ENCODE measurements at places on chromosomes 1 and 21.
A peak's percentile ranks its signal among the peaks of the same experiment; 100 is the strongest.

DNA sequence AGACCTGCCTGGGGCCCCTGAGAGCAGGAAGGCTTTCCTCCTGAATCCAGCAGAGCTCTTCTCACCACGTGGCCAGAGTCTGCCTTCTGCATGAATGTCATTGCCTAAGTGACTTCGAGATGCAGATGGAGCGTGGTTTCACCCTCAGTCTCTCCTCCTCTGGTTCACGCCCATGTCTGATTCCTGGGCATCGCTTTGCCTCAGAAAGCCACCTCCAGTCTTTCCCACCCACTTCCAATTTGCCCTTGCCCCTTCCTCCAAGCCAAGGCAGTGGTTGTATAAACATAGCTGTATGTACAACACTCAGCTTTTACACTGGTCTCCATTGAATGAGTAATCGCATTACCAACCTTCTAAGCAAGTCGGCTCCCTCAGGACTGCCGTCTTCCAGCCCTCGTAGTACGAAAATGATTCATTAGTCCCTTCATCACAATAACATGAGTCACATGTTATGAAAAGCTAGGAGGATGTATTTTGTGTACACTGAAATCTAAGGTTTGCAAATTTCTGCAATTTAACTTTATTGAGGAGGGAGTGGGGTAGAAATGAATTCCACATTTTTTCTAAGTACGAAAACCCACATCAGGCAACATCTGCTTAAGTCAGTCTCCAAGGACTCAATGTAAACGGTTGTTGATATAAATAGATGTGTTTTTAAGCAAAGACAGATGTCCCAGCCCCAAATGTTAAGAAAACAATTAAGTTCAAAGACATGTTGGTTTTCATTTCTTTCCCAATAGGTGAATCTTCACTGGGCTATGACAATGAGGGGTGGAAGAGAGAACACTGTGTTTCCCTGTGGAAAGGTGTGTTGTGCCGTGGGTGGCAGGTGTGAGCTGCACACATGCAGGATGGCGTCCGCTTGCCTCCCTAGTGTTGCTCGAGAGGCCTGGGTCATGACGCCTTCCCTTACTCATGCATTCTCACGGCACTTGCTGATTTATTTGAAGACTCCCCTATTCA lies 32.3 kb upstream of the ETS2 start:
- peak; percentile 95 for DNase-seq

GRCh38 chr1:48675251-48675650 lies 101.4 kb downstream of the BEND5 start:
- no peak for DNase-seq

GRCh38 chr1:240478536-240478935 lies 133.4 kb downstream of the GREM2 start:
- DNase-seq: no peak

GRCh38 chr1:32127409-32128198 lies 19.7 kb downstream of the KPNA6 start:
- no peak for DNase-seq

DNA sequence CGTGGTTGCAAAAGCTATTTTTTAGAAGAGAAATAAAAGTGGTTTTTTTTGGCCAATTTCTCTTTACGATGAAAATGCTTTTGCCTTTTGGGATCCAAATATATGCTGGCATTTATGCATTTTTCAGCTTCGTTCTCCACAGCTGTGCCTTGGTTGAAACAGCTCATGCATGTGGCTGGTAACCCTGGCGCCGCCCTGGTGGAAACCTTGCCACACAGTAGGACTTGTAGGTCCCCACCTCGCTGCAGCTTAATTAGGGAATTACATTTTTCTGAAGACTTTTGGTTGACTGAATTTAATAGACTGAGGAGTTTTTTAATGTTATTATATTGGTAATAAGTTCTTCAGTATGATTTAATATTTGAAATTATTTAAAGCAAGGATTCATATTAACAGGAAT lies 12.7 kb upstream of the PCP4 start:
- DNase-seq: no peak

DNA sequence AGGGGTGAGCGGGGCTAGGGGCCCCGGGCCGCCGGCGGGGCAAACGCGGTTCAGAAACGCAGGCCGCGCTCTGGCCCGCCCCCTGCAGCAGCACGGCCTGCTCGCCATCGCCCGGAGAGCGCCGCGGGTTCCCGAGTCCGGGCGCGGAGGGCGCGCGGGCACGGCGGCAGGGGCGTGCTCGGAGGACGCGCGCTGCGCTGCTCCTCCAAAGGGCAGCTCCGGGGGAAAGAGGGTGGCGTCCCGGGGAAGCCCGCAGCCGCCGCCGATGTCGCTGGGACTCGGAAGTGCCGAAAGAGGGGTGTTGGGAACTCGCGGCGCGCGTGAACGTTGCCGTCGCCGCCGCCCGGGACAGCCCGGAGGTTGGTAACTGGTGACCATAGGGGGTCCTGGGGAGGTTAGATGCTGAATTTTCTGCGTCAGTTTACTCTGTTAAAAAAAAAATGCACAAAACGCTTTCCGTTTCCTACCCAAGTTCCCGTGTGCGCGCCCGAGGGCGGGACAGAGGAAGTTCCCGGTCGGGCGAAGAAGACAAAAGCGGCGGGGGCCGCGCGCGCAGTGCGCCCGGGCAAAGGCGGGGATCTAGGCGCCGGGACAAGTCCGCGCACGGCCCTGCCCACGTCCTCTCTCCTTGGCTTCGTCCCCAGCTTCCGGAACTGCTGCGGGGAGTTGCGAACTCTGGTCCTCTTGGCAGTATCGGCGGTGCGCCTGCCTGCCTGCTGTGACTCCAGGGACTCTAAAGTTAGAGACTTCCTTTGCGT lies at the start of gene HHAT:
HHAT (plus strand) TSS at position 157 of the 758 bp plus-strand sequence. CDS start 20,074 bp downstream, outside the sequence.
- peak; percentile 60 for DNase-seq

DNA sequence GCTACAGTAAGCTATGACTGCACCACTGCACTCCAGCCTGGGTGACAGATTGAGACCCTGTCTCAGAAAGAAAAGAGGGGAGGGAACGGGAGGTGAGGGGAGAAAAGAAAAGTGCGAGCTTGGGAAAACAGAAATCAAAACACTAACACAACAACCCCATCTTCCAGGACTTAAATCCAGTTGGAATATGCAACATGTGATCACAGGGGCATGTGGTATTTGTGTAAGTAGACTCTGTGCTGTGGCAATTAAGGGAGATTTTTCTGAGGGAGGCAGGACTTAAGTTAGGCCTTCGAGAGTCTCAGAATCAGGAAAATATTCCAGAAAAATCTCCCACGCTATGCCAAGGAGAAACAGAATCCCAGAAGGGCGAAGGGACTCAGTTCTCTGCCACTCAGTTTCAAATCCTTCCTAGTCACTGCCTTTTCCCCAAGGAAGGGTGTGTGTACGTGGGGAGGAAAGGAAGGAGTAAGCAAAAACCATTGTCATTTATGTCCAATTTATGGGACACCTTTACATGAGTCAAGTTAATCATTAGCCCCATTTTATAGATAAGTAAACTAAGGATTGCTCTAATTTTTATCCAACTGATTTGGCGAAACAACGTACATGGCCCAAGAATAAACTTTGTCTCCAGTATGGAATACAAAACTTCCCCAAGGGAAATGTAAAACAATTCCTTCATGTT lies 12.3 kb downstream of the ID3 start:
- no peak for DNase-seq

GRCh38 chr21:41901099-41901498 lies 22.0 kb upstream of the PRDM15 start:
- no peak for DNase-seq

DNA sequence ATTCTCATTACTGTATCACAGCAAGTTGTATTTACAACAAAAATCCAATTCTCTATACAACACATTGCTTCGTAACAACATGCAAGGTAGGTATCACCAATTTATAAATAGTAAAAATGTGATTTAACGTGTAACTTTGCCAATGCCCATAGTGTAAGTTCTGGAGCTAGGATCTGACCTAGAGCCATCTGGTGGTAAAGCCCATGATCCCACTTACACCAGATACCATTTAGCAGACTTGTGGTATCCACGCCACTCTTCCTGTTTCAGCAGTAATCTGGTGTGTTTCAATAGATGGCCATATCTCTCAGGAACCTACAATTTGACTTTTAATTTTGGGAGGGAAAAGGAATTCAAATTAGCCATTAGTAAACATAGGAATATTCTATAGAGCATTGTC lies 10.2 kb downstream of the SETSIP start:
- DNase-seq: no peak

- peak; percentile 62 for DNase-seq
Observed at GRCh38 chr1:216310776-216311175, 112.5 kb downstream of the USH2A start.

DNA sequence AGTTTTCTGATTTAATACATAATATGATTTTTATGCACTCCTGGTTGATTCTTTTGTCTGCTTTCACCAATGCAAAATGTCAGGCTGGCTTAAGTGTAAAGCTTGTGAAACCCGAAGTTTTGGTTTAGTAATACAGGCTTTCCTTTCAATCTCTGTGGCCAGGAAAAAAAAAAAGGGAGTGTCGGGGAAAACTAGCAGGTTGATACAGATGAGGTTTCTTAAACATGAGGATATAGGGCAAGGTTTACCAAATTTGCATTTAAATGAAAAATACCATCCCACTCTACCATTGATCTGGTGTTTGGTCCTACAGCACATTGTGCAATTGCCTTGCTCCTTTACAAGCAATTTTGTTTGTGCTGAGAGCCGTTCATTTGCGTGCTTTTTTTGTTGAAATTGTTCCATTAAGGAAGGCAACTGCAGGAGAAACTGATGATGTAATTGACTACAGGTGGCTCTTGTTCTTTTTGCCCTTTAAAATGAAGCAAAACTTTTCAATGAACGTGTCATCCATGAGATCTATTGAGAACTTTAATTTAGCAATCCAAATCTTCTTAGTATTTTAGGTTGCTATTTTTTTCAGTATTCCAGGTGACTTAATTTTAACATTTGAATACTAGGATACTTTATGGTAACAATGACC lies 22.7 kb downstream of the CLIC6 start:
- DNase-seq: no peak

DNA sequence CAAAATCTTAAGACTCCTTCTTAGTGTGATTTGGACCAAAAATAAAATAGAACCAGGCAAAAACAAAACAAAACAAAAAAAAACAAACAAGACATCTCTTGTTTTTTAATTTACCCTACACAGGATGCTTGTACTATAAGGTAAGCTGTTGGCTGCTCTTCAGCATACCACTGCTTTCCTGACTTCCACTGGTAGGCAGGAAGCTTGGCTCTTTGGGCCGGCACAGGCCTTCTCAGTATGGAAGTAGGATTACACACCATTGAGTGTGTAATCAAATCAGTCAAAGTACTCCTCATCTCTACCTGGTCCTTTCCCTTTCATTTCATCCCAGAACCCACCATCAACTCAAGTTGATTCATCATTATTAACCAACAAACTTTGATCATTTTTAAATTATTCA lies 61.9 kb upstream of the RGS1 start:
- DNase-seq: no peak

GRCh38 chr1:48033495-48034045 lies 36.4 kb upstream of the TRABD2B start:
- DNase-seq: no peak

- DNase-seq: no peak
Observed at GRCh38 chr1:174322202-174322862, 125.4 kb upstream of the GPR52 start.

DNA sequence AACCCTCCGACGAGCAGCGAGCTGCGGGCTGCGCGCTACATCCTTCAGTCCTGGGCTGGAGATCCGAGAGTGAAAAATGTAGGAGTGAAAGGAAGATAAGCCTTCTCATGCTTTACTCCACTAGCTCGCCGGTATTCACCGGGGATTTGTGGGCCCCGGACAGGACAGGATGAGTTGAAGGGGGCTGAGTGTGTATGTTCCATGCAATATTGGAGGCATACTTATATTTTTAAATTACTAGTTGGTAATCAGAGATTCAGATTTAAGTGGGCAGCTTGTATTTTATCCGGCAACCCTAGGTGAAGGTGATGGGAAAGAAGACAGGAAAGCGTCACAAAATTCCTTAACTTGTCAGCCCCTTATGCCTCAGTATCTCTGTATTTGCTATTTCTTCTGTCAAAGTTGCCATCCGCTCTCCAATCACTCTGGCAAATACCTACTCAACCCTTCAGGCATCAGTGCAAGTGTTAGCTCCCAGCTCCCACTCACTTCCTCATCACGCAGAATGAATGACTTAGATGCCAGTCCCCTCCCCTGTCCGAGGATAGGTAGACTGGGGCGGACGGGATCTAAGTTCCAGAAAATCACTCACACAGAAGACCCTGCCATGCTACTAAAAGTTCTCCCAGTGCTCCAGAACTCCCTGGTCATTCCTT lies 503 bp upstream of the PIGM start:
- DNase-seq: peak; percentile 7

DNA sequence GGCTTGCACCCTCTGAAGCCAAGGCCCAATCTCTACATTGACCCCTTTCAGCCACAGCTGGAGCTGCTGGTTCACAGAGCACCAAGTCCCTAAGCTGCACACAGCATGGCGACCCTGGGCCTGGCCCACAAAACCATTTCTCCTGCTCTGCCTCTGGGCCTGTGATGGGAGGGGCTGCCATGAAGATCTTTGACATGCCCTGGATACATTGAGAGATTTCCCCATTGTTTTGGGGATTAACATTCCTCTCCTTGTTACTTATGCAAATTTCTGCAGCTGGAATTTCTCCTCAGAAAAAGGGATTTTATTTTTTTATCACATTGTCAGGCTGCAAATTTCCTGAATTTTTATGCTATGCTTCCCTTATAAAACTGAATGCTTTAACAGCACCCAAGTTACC lies 235.8 kb downstream of the COL11A1 start:
- no peak for DNase-seq

DNA sequence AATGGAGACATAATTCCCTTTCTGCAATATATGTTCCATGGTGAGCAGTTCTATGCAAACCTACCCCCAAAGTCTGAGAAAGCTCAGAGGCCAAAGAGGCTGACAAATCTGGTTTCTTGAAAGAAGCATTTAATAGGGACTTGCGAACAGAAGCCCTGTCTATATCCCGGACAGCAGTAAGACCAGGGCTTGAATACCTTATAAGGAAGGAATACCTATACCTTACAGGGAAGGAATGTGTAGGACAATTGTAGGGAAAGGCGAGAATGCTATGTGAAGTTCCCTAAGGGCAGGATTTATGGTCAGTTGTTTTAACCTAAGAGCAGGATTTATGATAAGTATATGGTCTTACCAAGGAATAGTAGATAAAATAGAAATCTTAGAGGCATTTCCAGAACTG lies 5.0 kb upstream of the SLC41A1 start:
- DNase-seq: no peak
